Peyer's patch (tissue), 4 donors: ENCODE measurements at places on chromosomes 1 and 21. TPM values are rescaled to one million over a fixed set of nuclear protein-coding genes. Genes with fewer than 3 reads are reported as not detected.
A peak's percentile ranks its signal among the peaks of the same experiment; 100 is the strongest.

MTMR11 gene
- total RNA-seq = 203 TPM

SAMD11 gene
- 5.0 TPM for total RNA-seq

LCK gene
- total RNA-seq = 8.8 TPM

CCDC181 gene
- total RNA-seq = not detected

DNA sequence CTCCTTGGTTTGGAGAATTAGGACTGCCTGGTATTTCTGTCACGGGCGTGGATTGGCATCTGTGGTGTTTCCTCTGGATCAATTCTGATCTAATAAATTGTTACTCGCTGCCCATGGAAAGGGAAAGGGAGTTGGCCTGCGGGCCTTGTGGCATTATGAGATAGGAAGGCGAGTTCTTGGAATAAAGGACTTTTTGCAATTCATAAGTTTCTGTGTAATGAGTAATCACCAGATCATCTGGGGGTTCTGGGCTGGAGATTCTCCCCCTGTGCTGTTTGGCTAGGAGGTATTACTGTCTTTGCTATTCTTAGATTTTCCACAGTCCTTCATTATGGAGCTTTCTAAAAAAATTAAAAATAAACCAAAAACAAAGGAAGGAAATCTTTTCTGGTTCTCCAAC is 315.9 kb downstream of the CAMTA1 start:
- H3K36me3 ChIP-seq = no peaks in the 10 kb centered on the region
- no peak for DNase-seq
- no peak overlapping the region for H3K4me3 ChIP-seq
- H3K4me1 ChIP-seq = no peaks in the 10 kb centered on the region

DNA sequence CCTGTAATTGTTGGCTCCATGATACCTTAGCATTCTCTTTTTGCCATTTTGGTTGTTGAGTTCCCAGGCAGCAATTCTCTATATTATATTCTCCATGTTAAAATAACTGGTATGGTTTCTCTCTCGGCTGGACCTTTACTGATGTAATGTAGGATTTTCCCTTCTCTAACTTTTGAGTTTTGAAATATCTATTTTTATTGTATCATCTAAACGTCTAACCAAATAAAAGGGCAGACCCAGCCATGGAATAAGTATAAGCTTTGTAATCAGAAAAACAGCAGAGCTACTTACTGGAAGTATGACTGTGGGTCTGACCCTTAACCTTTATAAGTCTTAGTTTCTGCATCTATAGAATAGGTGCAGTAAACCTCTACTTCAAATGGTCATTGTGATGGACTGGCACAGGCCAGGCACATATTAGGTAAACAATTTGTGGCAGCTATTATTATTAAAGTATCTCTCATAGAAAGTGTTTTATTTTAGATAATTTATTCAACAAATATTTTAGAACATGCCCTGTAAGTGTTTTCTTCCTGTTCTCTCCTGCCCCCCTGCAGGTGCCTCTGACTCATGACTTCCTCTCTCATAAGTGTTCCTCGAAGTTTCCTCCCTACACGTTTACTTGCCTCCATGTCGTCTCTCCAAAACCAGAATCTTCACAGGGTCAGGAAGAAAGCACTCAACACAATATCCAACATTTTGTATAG is 224.9 kb upstream of the FGGY start:
- H3K27ac ChIP-seq = peak overlapping the region; percentile 24
- H3K27me3 ChIP-seq = no peaks in the 10 kb centered on the region
- no peaks in the 10 kb centered on the region for H3K4me1 ChIP-seq
- H3K4me3 ChIP-seq = no peak overlapping the region
- H3K36me3 ChIP-seq = no peaks in the 10 kb centered on the region

DNA sequence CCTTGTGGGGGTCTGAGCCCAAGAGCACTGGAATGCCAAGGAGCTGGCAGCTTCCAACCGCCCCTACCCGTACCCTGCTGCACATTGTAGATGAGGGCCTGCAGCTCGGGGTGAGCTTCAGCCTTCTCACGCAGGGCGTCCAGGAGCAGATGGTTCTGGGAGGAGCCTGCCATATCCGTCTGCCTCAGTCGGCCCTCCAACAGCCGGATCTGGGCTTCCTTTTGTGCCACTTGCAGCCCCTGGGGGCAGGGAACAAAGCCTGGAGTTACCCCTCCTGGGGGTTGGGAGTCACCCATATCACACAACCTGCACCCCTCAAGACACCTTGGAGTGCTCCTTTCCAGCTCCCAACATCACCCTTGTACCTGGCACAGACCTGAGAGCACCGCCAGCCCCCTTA is 34.8 kb downstream of the KIF21B start:
- no peaks in the 10 kb centered on the region for H3K36me3 ChIP-seq
- H3K4me3 ChIP-seq = no peak overlapping the region
- no peaks in the 10 kb centered on the region for H3K4me1 ChIP-seq
- no peaks in the 10 kb centered on the region for H3K27me3 ChIP-seq
- DNase-seq = no peak

GRCh38 chr1:7198664-7199063 is 413.4 kb downstream of the CAMTA1 start:
- no peaks in the 10 kb centered on the region for H3K36me3 ChIP-seq
- H3K4me3 ChIP-seq = no peak overlapping the region
- no peaks in the 10 kb centered on the region for H3K27me3 ChIP-seq
- no peak for DNase-seq

DNA sequence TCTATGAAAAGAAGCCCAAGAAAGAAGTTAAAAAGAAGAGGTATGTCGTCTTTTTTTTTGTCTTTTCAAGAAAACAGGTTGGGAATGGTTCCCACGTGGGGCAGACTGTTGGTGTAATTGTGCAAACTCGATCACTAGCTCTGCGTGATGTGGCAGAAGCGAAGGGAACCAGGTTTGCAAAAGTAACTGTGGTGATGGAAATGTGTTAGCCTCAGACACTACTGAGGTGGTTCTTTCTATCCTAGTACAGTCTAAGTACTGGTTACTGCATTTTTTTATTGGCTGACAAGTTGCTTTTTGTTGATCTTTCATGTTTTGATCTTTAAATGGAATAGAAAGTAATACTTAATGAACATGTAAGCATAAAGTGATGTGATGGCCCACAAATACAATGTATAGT is 8.8 kb downstream of the RPL5 start:
- DNase-seq = no peak
- H3K4me3 ChIP-seq = no peak overlapping the region
- H3K4me1 ChIP-seq = no peaks in the 10 kb centered on the region

GRCh38 chr1:9833632-9834031 is 9.9 kb upstream of the CLSTN1 start:
- DNase-seq = no peak
- H3K27ac ChIP-seq = no peak overlapping the region
- no peaks in the 10 kb centered on the region for H3K4me1 ChIP-seq

GRCh38 chr1:206108635-206109034 is 8.6 kb downstream of the AVPR1B start:
- no peak overlapping the region for H3K27ac ChIP-seq
- no peaks in the 10 kb centered on the region for H3K4me1 ChIP-seq
- no peaks in the 10 kb centered on the region for H3K27me3 ChIP-seq
- H3K36me3 ChIP-seq = no peaks in the 10 kb centered on the region

- no peaks in the 10 kb centered on the region for H3K36me3 ChIP-seq
- H3K27me3 ChIP-seq = no peaks in the 10 kb centered on the region
- H3K4me1 ChIP-seq = no peaks in the 10 kb centered on the region
- H3K27ac ChIP-seq = no peak overlapping the region
- H3K4me3 ChIP-seq = no peak overlapping the region
Observed at GRCh38 chr1:69459244-69459643, 108.5 kb upstream of the LRRC7 start.

GRCh38 chr21:33685613-33686197 is 43.4 kb downstream of the ITSN1 start:
- no peaks in the 10 kb centered on the region for H3K36me3 ChIP-seq
- no peak overlapping the region for H3K27ac ChIP-seq
- H3K27me3 ChIP-seq = no peaks in the 10 kb centered on the region
- no peak for DNase-seq
- H3K4me1 ChIP-seq = no peaks in the 10 kb centered on the region
- no peak overlapping the region for H3K4me3 ChIP-seq

DNA sequence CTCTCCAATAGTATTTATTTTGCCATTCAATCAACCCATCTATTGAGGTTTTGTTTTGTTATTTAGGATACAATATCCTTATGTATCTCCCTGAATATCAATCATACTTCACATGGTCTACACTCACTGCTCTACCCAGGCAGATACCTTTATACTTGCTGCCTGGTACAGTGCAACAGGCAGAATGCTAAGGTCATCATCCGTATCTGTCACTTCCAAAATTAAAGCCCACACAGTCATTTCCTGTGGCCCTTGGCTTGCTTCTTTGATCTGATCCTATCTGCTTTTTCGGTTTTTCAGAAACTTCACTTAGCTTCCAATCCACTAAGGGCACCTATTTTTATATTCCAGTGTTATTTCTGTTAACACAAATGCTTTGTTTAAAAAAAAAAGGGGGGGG is 22.3 kb upstream of the ZZZ3 start:
- H3K4me1 ChIP-seq = no peaks in the 10 kb centered on the region
- H3K27me3 ChIP-seq = no peaks in the 10 kb centered on the region
- no peak overlapping the region for H3K27ac ChIP-seq
- H3K4me3 ChIP-seq = no peak overlapping the region

DNA sequence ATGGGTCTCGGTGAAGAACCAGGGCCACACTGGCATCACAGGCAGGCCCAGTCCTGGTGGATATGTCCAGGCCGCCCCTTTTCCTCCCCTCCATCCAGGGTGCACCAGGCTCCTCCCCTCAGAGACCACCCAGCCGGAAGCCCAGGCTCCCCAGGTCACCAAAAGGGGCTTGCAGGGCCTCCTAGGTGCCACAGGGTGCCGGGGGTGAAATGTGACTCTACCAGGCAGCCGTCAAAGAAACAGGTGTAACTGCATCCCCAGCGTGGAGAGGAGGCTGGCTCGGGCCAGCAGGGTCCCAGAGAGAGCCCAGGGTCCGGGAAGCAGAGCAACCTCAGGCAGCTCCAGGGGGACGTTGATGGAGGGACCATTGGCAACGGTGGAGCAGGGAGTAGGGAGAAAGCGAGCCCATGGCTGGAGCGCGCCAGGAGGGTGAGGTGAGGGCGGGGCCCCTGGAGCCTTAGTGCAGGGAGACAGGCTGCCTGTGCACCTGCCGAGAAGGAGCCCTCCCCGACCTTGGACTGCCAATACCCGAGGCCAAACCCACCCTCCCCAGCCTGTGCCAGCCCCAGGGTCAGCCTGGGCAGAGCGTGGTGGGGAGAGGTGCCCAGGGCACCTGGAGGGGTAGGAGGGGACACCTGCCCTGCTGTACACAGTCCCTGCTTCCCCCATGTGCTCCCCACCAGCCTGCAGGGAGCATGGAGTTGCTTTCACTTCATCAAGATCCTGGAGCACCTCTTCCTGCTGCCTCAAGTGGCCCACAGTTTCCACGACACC is 48.3 kb upstream of the POFUT2 start:
- DNase-seq = peak; percentile 48
- no peaks in the 10 kb centered on the region for H3K27me3 ChIP-seq
- H3K4me1 ChIP-seq = no peaks in the 10 kb centered on the region
- no peak overlapping the region for H3K4me3 ChIP-seq
- H3K27ac ChIP-seq = no peak overlapping the region

DNA sequence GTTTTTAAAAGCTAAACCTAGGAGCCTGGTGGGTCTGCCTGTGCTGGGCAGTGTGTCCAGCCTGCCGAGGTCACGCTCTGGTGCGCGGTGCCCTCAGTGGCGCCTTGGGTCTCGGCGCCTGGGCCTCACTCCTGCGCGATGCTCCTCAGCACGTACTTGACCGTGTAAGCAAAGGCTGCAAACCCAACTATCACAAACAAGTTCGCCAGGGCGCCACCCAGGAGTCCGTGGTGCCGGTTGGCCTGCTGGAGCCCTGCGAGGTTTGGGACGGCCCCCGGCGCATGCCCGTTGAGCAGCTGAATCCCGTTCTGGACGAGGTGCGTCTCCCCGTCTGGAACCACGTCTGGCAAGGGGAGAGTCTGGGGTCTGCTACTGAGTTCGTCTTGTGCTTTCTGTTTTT is 8.6 kb upstream of the C1QTNF12 start:
- DNase-seq = no peak
- H3K36me3 ChIP-seq = no peaks in the 10 kb centered on the region
- H3K27ac ChIP-seq = no peak overlapping the region

- H3K4me3 ChIP-seq = no peak overlapping the region
- H3K27ac ChIP-seq = peak overlapping the region; percentile 24
- peaks cover 11% of the 10 kb centered on the region for H3K4me1 ChIP-seq
- no peaks in the 10 kb centered on the region for H3K36me3 ChIP-seq
- peak; percentile 66 for DNase-seq
Observed at GRCh38 chr1:205301205-205301821, 20.2 kb downstream of the NUAK2 start.

DNA sequence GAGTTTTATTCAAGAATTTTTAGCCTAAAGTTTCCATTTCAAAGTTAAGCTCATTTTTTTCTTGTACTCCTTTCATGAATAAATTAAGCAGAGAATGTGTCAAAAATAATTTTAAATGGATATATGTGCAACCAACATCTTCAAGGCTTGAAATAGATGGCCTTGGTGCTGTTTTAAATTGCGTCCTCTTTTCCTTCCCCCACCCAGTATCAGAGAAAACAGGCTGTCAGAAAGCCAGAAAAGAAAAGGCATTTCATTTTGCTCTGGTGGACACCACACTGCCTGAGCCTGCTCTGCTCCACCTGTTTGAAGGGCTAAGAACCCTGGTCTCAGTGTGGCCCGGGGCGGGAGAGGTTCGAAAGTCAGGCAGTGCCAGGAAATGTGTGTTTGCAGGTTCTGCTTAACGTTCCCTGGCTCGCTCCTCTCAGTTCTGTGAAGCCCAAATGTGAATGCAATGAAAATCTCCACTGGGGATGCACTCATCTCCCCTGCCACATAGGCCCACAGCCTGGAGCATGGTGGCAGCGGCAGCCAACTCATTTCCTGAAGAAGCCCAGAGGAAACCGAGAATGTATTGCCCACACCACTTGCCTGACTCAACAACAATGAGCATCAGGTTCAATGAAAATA is 134.4 kb downstream of the SDCCAG8 start:
- H3K4me3 ChIP-seq = no peak overlapping the region
- DNase-seq = no peak
- H3K27me3 ChIP-seq = no peaks in the 10 kb centered on the region
- no peak overlapping the region for H3K27ac ChIP-seq
- no peaks in the 10 kb centered on the region for H3K4me1 ChIP-seq

DNA sequence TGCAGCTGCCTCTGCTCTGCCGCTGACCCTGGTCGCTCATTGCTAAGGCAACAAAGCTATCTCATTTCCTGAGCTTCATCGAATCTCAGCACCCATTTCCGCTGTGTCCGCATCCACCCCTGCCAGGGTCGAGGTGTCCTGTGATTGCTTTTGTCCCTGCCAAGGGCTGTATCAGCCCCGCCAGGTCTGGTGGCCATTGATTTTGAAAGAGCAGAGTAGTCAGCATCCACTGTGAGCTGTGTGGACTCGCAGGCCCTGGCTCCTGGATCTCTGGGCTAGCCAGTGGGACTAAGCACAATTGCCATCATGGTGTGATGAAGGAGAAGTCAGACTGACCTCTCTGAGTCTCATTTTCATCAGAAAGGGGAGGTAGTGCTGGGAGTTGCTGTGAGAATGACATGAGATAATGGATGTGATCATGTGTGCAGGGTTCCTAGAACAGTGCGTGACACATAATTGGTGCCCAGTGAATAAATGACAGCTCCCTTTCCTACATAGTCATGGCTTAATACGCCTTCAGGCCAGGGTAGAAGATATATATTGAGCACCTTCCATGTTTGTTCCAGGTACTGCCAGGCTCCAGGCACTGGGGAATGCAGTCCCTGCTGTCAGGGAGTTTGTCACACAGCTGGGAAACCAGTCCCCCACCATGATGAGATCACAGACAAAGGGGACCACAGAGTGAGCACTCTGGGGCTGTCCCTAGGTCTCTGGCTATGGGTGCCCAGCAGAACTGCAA is 32.1 kb downstream of the NAV1 start:
- no peaks in the 10 kb centered on the region for H3K36me3 ChIP-seq
- no peaks in the 10 kb centered on the region for H3K4me1 ChIP-seq
- no peak overlapping the region for H3K27ac ChIP-seq
- H3K27me3 ChIP-seq = no peaks in the 10 kb centered on the region

- H3K36me3 ChIP-seq = no peaks in the 10 kb centered on the region
- no peaks in the 10 kb centered on the region for H3K4me1 ChIP-seq
- no peak overlapping the region for H3K4me3 ChIP-seq
Observed at GRCh38 chr21:16942703-16943102, 570.1 kb upstream of the CXADR start.
